ENCODE measurements at places on chromosomes 2 and 18. TPM values are rescaled to one million over a fixed set of nuclear protein-coding genes. Genes with fewer than 3 reads are reported as not detected.

The LGALSL gene
- total RNA-seq = 26.9 TPM

The GPBAR1 gene
- not detected for total RNA-seq

The CMPK2 gene
- not detected for total RNA-seq

The GRB14 gene
- 0.98 TPM for total RNA-seq

The LOXHD1 gene
- not detected for total RNA-seq

The RNU2-63P gene
- not detected for total RNA-seq

The INHBB gene
- total RNA-seq = not detected

Measured in airway epithelial cell (primary cell).